ENCODE measurements at places on chromosomes 16 and 17.

DNA sequence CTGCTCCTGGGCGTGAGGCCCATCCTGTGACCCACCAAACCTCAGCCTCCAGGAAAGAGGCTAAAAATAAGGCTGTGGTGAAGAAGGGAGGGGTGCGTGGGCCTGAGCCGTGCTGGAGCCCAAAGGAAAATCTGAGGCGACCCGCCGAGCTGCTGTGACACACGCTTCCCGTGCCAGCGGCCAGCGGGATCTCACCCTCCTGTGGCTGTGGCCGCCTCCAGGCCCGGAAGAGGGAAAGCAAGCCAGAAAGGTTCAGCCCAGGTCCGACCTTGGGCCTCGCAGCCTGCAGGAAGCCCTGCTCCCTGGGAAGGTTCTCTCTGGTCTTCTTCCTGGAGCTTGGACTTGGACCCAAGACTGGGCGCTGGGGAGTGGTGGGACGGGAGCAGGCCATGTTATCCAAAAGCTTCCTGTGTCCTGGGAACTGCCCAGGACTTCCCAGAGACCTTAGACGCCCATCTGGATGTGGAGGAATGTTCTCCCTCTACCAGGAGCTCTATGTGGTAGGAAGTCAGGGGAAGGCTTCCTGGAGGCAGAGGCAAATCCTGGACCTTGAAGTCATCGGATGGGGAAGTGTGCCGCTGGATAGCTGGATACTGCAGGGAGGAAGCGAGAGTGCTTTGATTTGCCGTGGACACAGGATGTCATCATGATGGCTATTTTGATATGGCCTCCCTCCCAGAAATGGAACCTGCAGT, 11.4 kb downstream of the SPNS2 start:
- DNase-seq: no peak

GRCh38 chr17:49369760-49370159, 7.7 kb upstream of the ZNF652 start:
- DNase-seq: no peak

- DNase-seq: no peak
Measured at GRCh38 chr17:59533694-59534093, 31.7 kb upstream of the DHX40 start.

DNA sequence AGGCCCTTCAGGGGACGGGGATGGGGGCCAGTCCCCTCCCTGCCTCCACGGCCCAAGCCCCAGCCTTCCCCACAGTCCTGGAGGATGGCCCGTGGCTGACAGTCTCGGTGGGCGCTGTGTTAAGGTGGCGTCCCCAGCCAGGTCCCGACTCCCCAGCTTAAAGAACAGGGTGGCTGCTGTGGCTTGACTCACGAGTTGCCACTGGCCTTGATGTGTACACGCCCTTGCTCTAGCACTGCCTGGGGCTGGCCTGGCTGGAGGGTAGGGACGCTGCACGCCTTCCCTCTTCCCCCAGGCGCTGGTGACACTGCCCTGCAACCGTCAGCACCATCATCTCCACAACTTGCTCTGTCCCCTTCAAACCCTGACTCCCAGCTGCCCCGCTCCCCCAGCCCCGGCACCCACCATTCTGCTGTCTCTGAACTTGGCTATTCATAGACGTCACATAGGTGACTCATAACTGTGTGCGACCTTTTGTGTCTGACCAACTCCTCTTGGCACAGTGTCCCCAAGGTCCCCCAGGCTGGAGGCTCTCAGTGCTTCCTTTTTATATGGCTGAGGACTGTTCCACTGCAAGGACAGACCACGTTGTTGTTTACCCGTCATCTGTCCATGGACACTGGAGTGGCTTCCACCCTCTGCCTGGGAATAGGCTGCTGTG, 6.3 kb downstream of the GNPTG start:
- DNase-seq: no peak

DNA sequence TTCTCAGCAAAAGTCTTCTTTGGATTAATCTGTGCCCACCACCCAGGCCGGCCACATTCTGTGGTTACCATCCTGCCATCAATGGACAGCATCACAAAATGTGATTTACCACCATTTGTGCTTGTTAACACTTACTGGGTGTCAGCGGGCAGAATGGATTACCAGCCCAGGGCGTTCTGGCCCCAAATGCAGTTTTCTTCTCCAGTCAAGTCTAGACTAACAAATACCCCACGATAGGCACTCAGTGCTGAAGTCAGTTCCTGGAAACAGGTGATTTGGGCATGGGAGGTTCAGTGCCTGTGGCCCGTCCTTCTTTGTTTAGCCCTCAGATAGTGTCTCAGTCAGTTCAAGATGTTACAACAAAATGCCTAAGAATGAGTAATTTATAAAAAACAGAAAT, 38.8 kb upstream of the PHOSPHO1 start:
- no peak for DNase-seq

DNA sequence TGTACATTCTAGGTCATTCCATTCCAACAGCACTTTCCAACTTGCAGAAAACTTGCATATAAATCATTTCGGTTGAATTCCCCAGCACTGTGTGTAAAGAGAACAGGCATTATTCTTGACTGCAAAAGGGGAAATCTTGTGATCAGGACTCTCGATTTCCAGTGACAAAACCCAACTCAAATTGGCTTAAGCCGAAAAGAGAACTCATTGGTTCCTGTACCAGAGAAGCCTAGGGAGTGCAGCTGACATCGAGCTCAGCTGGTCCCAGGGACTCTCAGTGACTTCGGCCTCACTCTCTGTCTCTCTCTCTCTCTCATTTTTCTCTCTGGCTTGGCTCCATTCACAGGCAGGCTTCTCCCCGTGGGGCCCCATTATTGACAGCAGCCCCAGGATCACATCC, 30.7 kb downstream of the CD300LF start:
- DNase-seq: no peak

DNA sequence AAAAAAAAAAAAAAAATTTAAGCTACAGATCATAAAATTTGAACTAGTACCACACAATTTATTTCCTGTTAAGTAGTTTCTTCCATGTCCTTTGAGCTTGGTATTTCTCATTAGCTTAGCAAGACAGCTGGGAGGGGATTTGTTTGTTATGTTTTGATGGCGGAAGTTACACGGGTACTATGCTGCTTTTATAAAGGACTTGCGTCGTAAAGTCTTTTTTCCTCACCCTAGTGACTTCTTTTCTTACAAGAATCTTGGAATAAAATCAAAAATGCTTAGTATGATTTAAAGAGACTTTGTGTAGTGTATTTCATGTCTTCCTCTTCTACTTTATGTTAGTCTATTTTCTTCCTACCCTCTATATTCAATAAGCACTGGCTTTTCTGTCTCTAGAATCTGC, 89.1 kb downstream of the NLK start:
- no peak for DNase-seq

DNA sequence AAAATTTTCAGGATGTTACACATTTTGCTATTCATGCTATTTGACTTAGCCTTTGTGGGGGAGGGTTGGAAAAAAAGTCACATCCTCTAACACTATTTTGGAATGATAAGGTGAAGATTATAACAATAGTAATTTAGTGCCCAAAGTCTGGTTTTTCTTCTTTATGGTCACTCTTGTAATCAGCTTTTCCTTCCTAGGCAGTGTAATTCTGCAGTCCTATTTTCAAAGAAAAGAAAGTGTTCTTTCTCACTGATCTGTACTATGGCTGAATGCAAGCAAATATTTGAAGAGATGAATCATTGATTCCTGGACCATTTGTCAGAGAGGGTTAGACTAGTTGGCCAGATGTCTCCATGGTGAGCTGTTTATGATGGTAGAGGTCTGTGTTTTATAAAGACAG, 8.4 kb downstream of the RSPRY1 start:
- DNase-seq: no peak

GRCh38 chr16:88505405-88506082, 52.5 kb downstream of the ZFPM1 start:
- peak; percentile 91 for DNase-seq

DNA sequence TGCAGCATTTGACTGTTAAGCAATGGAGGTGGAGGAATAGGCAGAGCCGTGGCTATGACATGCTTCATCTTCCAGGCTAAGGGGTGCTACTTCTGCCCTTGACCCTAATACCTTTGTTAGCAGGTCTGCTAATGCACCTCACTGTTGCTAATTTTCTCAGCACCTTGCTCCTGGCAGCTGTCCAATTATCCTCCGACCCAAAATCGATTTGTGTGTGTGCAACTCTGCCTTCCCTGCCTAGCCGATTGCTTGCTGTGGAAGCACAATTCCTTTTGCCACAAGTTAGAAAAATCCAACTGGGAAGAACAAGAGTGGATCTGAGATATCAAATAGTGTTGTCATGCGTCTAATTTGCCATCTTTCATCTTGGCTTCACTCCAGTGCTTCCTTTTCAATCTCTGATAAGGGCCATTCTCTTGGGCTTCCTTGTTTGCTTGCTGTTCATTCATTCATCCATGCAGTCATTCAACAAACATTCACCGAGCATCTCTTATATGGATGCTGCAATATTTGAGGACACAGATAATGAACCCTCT, 422.8 kb downstream of the RBFOX1 start:
- DNase-seq: no peak

GRCh38 chr16:79887541-79888540, 287.3 kb upstream of the MAF start:
- no peak for DNase-seq

- DNase-seq: no peak
Measured at GRCh38 chr16:89164436-89164835, 7.1 kb upstream of the CDH15 start.

- no peak for DNase-seq
Measured at GRCh38 chr16:86555704-86556075, 655 bp upstream of the MTHFSD start.

GRCh38 chr16:83343935-83344366, 463.8 kb upstream of the HSBP1 start:
- DNase-seq: no peak

GRCh38 chr17:40062329-40063186, at the start of gene THRA:
Gene THRA, plus strand, starts transcription at chr17:40062965. Its CDS starts 11,524 bp downstream, at chr17:40074489.
- peak; percentile 65 for DNase-seq

DNA sequence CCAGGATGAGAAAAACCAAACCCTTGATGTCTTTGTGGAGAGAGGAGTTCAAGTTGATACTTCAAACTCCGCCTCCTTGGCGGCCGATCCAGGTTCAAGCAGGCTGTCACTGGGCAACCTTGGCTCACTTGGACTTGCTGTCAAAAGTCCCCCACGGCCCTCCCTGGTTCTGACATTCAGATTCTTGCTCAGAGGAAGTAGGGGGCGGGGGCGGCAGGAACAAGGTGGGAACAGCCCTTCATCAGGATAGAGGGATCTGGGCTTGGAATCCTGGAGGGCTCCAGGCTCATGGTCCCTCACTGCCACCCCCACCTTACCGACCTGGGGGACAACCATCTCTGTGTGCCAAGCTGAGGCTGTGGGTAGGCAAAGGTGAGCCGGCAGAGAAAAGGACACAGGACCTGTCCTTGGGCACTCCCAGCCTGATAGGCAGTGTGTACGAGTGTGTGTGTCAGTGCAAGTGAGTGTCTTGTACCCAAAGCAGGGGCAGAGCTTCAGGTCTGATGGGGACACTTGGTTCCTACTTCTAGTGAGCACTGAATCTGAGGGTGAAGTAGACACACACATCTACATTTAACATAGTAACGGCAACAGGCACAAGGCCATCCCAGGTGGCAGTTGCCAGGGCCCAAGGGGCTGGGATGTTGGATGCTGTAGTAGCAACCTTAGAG, 6.6 kb upstream of the TSPOAP1 start:
- peak; percentile 28 for DNase-seq

DNA sequence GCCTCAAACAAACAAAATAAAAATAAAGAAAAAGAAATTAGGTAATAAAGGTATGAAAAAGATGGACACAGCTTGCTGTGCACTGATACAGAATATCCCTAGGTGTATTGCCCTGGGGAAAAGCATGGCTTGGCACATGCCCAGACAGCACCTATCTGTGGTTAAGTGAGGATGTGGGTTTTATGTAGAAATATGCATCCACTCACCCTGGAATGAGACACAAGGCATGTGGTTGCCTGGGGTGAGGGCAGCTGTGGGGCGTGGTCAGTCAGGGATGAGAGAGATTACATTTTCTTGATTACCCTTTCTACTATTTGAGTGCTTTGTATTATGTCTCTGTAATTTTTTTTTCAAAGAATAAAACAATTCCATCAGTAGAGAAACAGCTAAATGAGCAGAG, 6.9 kb downstream of the PLLP start:
- no peak for DNase-seq

- DNase-seq: no peak
Measured at GRCh38 chr16:78566397-78567073, 467.1 kb downstream of the WWOX start.

DNA sequence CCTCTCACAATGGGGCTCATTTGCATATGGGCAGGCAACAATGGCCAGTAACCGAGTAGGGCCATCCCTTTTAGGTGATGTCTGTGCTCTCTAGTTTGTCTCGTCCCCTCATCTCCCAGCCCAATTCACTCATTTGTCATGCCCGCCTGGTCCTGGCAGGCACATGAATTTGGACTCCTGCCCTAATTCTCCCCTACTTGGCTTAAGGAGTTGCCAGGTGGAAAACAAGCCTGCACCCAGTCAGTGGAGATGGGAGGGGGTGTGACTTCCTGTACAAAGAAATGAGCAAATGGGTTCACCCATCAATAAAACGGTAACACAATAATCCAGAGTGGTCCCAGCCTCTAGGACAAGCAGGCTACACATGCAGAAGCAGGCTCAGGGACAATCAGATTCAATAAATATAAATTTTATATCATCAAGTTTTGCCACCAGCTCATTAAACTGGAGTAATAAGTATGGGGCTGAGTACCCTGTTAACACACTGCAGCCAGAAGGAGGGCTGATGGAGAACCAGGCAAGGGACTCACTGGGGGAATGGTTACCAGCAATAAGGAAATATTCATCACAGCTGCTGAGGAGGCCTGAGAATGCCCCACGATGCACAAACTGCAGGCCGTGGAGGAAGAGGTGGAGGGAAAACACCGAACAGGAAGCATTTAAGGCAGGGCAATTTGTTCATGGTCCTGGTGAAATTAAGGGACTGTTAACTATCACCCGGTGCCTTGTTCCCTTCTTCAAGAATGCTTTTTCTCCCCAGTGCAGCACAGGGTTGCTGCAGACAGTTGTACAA, 84.4 kb upstream of the GPRC5B start:
- DNase-seq: no peak

DNA sequence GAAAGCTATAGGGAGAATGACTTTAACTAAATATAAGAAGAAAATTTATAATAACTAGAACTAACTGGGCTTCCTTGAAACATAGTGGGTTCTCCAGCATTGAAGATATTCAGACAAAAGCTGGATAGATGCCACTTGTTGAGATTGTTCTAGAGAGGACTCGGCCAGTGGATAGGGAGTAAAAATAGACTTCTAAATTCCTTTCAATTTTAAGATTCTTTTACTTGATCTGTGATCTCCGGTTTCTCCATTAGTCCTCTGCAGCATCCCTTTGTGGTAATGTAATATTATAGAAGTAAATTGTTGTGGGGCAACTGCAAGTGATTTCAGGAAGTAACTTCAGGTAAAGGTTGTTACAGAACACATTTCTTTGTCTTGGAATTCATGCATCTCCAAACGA, 10.3 kb upstream of the RARA start:
- DNase-seq: no peak

GRCh38 chr16:11620243-11621003, 33.7 kb upstream of the LITAF start:
- no peak for DNase-seq

- no peak for DNase-seq
Measured at GRCh38 chr17:66268247-66268927, 34.0 kb upstream of the PRKCA start.

Measured in hematopoietic multipotent progenitor cell treated with erythropoietin and hydrocortisone succinate and interleukin-3 and kit ligand, for 15 days (in vitro differentiated cells).